ENCODE measurements at places on chromosomes 2 and 18.

GRCh38 chr2:99771681-99772333, 282.0 kb upstream of the REV1 start:
- DNase-seq = no peak

DNA sequence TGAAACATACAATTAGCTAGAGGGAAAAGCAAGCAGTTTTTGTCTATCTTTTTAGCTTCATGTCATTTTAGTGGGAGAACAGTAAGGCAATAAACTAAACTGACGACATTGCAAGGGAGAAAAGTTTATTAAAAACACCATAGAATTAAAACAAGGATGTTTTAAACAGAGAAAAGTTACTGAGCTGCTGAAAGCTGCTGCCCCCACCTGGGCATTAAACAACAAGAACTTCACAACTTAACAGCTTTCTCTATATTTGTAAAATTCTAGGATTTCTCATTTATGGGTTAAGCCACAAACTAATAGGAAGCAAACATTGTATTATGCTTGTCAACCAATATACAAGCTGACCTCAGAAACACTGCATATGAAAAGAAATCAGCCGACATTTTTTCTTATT, 289.2 kb downstream of the ERBB4 start:
- DNase-seq = no peak

DNA sequence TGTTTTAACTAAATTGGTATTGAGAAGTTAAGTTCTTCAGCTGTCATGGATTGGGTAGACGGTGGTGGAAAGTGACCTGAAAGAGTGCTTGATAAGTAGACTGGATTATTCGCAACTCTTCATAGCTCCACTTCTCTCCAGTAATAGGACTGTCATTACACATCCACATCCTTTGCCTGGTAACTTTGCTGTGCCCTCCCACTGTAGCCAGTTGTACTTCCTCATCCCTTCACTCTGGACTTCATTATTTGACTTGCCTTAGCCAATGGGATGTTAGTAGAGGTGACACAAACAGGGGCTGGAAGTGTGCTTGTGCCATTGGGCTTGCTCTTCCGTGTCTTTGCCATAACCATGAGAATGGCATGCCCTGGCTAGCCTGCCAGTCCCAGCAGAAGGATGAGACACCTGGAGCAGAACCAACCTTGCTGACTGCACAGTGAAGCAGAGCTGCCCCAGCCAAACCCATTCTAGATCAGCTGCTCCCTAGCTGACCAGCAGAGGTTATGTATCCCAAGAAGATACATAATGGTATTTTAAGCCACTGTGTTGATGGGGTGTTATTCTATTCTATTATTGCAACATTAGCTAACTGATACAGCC, 16.9 kb downstream of the QPCT start:
- DNase-seq = no peak

GRCh38 chr2:230068651-230069055, at the start of gene SLC16A14:
SLC16A14 (minus strand) TSS chr2:230068924; CDS start chr2:230059352, 9,572 bp downstream.
- peak; percentile 50 for DNase-seq

- DNase-seq = no peak
Measured at GRCh38 chr2:201344663-201345366, 12.3 kb downstream of the FLACC1 start.

GRCh38 chr2:128523457-128523856, 204.8 kb upstream of the HS6ST1 start:
- DNase-seq = no peak

DNA sequence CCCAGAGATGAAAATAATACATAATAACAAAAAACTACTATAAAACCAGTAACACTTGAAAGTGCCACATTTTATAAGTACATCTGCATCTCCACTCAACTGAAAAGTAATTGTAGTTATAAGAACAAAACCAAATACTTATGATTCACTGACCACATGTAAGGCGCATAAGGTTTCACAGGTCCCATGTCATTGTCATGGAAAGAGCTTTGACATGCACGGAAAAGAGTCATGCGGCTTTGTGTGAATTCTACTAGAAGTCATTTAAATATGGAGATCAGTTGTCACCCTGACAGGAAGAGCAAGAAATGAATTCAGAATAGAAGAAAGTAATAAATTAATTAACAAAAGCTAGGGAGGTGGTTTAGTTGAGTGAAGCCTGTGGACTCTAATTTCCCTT, 459.1 kb downstream of the CDH2 start:
- no peak for DNase-seq

- no peak for DNase-seq
Measured at GRCh38 chr2:5495586-5495985, 196.6 kb upstream of the SOX11 start.
